Activated CD4-positive, alpha-beta T cell treated with anti-CD3 and anti-CD28 coated beads, Interleukin-2, amount 50 U/mL, for 4 hours (primary cell): ENCODE measurements at places on chromosomes 3 and 15.

DNA sequence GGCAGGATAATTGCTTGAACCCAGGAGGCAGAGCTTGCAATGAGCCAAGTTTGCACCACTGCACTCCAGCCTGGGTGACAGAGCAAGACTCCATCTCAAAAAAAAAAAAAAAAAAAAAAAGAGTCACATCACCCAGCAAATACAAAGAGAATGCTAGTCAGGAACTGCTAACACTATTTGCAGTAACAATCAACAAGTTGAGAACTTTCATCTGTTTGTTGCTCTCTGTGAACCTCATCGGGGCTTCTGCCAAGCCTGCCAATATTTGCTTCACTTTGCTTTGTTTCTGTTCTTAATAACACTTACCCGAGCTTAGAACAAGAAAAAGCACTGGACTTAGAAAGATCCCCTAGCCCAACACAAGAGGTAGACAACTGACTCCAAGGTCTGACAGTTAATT lies 76.9 kb downstream of the PLCH1 start:
- no peak for DNase-seq

- DNase-seq: no peak
Measured at GRCh38 chr15:72680931-72681330, 5.1 kb downstream of the HIGD2B start.

GRCh38 chr15:88108991-88109390 lies 147.5 kb downstream of the NTRK3 start:
- no peak for DNase-seq

DNA sequence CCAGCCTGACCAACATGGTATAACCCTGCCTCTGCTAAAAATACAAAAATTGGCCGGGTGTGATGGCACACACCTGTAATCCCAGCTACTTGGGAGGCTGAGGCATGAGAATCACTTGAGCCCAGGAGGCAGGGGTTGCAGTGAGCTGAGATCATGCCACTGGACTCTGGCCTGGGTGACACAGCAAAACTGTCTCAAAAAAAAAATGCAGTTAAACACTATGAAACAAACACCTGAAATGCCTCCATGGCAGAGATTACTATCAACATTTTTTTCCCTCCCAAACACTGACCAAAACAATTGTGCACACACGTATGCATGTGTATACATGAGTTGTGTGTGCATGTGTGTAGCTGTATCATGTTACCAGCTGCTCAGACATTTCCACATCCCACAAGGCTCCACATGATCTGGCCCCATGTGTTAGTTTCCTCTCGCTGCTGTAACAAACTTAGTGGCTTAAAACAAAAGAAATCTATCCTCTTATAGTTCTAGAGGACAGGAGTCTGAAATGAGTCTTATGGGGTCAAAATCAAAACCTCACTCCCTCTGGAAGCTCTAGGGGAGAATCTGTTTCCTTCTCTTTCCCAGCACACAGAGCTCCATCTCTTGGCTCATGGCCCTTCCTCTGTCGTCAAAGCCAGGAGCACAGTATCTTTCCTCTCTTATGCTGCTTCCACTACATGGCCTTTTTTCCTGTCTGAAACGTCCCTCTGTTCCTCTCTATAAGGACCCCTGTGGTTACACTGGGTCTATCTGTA lies 34.5 kb downstream of the SLC41A3 start:
- no peak for DNase-seq

DNA sequence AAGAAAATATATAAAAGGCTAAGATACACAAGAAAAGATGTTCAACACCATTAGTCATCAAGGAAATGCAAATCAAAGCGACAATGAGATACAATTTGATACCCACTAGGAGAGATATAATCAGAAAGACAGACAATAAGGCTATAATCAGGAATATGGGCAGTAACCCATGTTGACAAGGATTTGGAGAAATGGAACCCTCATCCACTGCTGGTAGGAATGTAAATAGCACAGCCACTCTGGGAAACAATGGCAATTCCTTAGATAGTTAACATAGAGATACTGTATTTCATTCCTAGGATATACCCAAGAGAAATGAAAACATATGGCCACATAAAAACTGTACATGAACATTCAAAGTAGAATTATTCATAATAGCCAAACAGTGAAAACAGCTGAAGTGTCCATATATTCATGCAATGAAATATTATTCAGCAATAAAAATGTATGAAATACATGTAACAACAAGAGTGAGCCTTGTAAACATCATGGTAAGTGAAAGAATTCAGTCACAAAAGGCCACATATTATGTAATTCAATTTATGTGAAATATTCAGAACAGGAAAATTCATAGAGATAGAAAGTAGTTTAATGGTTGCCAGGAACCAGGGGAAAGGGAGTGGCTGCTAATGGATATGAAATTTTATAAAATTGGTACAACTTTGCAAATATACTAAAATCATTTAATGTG lies 18.2 kb upstream of the COL8A1 start:
- no peak for DNase-seq

- DNase-seq: no peak
Measured at GRCh38 chr3:102714567-102714966, 279.8 kb downstream of the ZPLD1 start.

- DNase-seq: peak; percentile 26
Measured at GRCh38 chr3:124886168-124887056, 753 bp downstream of the ITGB5 start.

- peak; percentile 16 for DNase-seq
Measured at GRCh38 chr3:8769088-8769822, at the start of gene OXTR. OXTR (minus strand) TSS chr3:8769613; CDS start chr3:8768187, 1,426 bp downstream.

DNA sequence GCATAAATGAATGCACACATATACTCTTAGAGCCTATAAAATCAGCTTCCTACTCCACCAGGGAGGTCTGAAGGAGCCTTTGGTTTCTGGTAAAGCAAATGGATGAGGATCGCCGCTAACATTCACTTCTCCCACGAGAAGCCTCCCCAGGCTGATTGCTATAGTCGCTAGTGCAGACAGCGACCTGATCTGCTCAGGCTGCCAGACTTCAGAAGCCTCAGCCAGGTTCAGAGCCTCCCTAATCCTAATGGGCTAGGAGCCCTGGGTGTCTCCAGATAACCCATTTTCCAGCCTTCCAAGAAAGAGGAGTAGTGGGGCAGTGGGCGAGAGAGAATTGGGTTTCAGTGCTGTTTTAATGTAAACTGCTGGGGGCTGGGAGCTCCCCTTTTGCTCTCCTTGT lies 35.4 kb downstream of the TPM1 start:
- DNase-seq: no peak

DNA sequence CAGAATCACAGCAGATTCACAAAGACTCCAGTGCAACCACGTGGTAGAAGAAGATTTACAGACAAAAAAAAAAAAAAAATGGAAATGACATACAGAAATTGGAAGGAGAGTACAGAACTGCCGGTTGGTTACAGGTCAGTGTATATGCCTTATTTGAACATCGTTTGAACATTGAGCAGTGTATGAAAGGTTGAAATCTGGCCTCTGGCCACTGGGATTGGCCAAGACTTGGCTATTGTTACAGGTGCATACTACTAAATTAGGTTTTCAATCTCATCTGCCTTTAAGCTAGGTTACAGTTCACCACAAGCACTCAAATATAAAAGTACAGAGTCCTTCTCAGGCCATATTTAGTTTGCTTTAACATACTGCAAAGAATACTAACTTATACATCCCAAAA lies 59.8 kb downstream of the THBS1 start:
- DNase-seq: no peak

DNA sequence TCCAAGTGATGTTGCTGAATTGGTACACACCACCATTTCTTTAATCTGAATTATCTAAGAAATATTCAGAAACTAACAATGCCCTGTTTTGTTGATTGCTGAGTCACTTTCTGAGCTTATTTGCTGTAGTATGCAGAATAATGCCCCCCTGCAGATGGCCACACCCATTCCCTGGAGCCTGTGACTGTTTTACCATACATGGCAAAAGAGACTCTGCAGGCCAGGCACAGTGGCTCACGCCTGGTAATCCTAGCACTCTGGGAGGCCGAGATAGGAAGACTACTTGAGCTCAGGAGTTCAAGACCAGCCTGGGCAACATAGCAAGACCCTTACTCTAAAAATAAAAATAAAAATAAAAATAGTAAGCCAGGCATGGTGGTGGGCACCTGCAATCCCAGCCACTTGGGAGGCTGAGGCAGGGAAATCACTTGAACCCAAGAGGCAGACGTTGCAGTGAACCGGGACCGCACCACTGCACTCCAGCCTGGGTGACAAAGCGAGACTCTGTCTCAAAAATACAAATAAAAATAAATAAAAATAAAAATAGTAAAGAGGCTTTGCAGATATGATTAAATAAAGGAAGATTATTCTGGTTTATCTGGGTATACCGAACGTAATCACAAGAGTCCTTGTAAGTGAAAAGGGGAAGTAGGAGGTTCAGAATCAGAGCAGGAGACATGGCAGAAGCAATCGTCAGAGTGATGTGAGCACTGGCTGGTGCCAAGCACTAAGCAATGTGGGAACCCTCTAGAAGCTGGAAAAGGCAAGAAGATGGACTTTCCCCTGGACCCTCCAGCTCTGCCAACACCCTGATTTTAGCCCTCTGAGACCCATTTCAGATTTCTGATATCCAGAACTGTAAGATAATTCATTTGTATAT lies 19.0 kb downstream of the PCYT1A start:
- DNase-seq: no peak

DNA sequence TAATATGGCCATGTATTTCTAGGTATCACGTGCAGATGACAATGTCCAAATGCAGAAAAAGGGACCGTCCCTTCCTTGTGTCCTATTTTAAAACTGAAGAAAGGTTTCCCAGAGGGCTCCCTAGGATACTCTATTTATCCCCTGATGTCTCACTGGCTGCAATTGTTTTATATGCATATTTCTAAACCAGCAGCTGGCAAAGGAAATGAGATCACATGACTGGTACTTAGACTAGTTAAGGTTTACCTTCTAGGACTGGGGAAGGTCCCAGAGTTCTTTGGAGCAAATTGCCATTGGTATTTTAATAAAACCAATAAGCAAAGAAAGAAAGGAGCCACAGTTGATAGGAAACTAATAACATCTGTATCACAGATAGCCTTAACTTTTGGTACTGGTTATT lies 29.5 kb downstream of the GTF2E1 start:
- no peak for DNase-seq

GRCh38 chr15:53354874-53355273 lies 404.6 kb downstream of the WDR72 start:
- DNase-seq: no peak

- DNase-seq: no peak
Measured at GRCh38 chr15:35654332-35654731, 108.4 kb upstream of the DPH6 start.

GRCh38 chr3:101063401-101063800 lies 70.2 kb upstream of the ABI3BP start:
- DNase-seq: no peak

GRCh38 chr15:98682992-98683701 lies 34.8 kb downstream of the IGF1R start:
- no peak for DNase-seq

DNA sequence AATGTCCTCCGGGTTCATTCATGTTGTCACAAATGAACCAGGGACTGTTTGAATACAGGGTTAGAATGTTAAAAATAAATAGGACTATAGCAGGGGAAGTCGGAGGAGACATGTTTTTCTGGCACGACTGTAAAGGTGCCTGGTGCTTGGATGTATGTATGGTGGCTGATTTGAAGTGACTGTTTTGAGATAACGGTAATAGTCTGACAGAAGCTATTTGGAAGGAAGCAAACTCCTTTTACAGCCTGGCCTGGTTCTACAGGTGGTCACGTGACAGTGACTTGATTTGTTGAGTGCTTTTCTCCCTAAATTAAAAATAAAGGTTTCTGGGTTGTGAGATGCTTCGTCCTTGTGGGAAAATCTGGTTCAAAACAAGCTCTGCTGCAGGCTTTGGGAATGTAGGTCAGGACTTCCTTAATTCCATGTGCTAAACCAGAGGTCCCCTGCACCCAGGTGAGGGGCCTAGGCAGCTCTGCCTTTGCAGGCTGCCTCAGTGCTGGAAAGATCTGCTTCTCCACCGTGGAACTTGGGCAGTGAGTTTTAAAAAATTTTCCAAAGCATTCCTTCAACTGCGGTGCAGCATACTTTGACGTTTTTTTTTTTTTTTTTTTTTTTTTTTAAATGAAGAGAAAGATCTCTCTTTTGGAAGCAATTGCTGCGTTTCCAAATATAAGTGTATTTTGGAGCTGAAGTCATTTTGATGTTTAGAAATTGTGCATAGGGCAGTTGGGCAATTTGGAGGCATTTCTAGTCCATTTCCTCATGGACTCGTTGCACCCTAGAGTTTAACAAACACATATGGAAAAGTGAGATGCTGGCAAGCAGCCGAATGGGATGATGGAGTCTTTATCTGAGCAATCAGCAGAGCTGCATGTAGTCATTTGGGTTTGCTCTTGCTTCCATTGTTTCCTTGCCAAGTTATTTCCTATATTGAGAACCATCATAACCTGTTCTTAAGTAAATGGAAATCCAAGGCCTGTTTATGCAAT lies 30.9 kb downstream of the ITPR1 start:
- DNase-seq: no peak

- DNase-seq: no peak
Measured at GRCh38 chr3:153618176-153618575, 456.1 kb downstream of the RAP2B start.

DNA sequence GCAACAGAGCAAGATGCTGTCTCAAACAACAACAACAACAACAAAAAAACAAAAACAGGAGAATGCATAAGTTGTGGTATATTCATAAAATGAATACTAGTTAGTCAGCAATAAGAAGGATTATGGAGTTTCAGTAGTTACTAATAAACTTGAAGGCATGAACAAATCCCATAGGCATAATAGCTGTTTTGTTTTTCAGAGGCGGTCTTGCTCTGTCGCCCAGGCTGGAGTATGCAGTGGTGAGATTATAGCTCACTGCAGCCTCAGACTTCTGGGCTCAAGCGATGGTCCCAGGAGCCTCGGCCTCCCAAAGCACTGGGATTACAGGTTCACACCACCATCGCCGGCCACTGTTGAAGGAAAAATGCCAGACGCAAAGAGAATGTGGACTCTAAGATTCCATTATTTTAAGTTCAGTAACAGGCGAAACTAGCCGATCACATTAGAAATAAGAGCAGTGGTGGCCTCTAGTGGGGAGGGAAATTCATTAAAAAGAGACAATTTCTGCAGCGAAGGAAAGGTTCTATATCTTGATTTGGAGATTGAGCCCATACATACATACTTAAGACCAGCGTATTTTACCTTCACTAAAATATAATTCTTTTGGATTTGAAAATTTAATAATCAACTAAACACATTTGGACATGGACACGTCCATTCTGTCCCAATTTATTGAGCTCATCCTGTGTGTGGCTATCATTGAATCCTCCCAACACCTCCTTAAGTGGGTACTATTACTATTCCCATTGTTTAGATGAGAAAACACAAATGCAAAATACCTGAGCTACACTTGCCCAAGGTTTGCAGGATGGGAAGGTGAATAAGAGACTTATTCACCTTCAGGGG lies 27.4 kb upstream of the HDAC11 start:
- DNase-seq: peak; percentile 38

DNA sequence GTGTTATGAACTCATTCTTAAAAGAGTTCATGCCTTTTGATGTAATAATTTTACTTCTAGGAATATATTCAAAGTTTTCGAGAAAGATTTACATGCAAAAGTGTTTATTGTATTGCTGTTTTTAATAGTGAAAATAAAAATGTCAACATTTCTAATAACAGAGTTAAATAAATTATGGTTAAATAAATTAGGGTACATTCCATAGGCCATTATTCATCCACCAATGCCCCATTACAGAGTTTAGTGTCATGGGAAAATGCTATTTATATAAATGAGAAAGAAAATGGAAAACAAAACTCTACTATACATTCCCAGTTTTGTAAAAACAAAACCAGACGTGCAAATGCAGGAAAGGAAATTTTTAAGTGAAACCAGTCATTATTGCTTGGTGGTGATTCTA lies 538.1 kb upstream of the TBL1XR1 start:
- DNase-seq: no peak
